ENCODE measurements at places on chromosomes 4 and X.

GRCh38 chrX:40912576-40912975 is 172.7 kb upstream of the USP9X start:
- DNase-seq: no peak

DNA sequence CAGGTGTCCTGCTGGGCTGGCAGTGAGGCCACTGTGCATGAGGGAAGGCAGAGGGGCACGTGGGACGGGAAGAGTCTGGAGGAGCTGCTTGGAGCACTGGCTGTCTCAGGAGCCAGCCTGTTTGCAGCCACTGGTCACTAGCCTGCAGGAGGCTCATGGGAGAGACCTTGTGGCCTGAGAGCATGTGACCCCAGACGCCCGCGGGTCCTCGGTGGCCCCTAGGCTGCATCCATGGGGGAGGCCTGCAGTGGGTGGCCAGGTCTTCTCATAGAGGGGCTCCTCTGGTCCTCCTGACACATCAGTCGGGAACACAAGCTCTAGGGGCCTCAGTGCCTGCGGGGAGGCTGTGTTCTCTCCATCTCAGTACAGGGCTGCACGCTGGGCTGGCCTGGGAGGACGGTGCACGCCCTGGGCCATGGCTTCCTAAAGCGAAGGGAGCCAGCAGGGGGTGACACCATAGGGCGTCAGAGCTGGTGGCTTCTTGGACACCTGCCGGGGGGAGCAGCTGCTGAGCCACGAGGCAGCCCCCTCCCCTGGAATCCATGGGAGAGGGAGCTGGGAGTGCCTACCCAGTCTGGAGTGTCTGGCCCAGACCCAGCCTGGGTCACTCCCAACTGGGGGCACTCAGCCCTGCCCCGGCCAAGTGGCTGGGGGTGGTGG is 12.3 kb downstream of the NAT8L start:
- DNase-seq: no peak

- DNase-seq: no peak
These were observed at the start of gene DCX for GRCh38 chrX:111411983-111412382. DCX (minus strand) TSS chrX:111412192; CDS start chrX:111410398, 1,794 bp downstream.

DNA sequence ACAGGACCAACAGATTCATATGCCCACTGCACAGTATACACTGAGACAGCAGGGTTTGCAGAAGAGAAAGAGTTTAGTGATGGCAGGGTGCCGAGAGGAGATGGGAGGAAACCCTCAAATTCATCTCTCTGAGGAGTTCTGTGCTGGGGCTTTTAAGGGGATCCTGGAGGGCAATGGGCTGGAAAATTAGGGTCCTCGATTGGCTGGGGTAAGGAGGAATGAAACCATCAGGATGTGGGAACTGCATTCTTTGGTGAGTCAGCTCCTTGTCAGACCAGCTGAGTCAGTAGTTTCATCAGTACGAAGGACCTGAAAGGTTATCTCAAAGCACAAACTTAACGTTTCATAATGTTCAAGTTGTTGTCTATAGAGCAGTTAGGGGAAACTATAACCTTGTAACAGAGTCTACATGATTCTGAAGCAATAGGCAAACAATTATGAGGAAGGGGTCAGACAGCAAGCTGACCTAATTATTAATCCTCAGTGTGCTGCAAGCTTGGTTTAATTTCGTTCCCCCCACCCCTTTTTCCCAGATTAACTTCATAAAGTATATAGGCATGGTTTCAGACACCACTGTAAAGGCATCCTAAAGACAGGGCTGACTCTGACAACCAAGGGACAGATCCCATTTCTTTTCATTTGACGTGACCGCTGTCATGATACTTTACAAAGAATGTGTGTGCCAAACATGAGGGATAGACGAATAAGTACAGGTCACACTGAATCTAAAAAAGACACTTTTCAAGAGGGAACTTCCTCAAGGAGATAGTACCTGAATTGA is 1.5 kb upstream of the MSMO1 start:
- no peak for DNase-seq

GRCh38 chr4:107008115-107008514 is 28.0 kb downstream of the DKK2 start:
- DNase-seq: no peak

GRCh38 chrX:136635235-136635634 is 12.7 kb upstream of the CD40LG start:
- no peak for DNase-seq

DNA sequence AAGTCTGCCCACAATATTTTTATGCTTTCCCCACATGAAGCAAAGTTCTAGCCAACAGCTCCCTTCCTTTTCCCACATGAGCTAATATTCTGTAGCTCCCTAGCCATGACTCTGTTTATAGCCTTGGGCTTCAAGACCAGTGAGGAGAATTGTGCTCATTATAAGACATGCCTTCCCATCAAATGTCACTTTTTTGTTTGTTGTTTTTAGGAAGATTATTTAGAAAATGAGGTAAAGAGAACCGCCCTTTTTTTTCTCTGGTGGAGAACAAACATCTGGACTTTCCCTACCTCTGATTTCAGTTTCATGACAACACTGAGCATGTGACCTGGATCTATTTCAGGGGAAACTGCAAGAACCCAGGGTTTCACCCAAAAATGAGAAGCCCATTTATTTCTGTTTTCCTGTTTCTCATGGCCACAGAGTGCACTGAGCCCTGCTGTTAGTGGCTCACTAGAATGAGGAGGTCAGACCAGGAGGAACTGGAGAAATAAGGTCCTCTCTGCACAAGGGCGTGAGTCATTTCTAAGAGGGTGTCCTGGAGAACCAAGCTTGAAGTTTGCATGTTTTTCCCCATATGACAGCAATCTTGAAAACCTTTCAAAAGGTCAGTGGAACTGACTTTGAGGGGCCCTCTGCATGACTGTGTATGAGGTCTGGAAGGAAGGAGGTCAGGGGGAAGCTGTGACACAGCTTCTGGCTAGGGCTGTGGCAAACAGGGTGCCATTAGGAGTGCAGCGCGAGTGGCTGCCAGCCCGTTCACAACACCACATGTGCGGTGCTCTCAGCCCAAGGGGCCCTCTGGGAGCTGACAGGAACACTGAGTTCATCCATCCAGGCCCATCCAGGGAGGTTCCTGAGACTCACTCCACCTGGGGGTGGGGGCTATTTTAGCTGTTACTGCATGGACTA is 55.2 kb downstream of the CHST7 start:
- no peak for DNase-seq

DNA sequence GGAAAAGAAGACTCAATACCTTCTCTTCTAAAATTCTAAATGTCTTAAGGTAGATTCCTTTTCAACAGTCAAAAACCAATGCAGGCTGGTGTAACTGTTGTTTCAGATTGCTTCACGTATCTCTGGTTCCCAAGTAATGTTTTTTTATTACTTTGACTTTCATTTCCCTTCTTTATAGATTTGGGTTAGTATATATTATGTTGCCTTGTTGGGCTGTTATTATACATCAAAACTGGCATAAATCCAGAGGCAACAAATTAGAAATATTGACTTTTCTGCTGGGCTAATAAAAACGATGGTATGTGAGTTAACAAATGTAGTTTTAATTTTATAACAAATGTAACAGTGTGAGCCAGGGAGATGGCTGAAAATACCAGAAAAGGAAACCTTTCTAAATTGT is 444.7 kb upstream of the TENM3 start:
- DNase-seq: no peak

GRCh38 chr4:148118179-148118578 is 324.0 kb downstream of the NR3C2 start:
- DNase-seq: no peak

GRCh38 chr4:111807576-111807975 is 337.7 kb upstream of the FAM241A start:
- no peak for DNase-seq

Measured in activated CD8-positive, alpha-beta memory T cell treated with anti-CD3 and anti-CD28 coated beads for 1 hour (primary cell).